ENCODE measurements at places on chromosomes 16 and 17. TPM values are rescaled to one million over a fixed set of nuclear protein-coding genes. Genes with fewer than 3 reads are reported as not detected.
A peak's percentile ranks its signal among the peaks of the same experiment; 100 is the strongest.

GRCh38 chr16:1079786-1080525 is 7.4 kb downstream of the SSTR5 start:
- DNase-seq = no peak

GRCh38 chr17:61394630-61395408 is 4.8 kb upstream of the TBX2 start:
- no peak for DNase-seq

DNA sequence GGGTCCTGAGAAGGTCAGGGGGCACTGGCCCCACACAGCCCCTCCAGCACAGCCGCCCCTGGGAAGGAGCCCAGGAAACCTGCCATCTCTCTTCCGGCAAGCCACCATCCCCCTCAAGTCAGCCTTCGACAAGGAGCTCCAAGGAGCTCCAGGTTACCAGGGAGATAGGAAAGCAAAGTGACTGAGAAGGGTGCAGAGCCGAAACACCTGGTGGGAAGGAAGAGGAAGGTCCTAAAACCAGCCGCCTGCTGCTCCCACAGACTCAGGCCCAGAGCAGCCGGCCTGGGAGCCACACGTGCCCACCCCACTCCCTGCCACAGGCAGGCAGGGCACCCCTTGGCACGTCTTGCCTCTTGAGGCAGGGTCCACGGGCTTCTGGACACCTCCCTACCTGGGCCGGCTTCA is 80.7 kb downstream of the TIMM22 start:
- no peak for DNase-seq

DNA sequence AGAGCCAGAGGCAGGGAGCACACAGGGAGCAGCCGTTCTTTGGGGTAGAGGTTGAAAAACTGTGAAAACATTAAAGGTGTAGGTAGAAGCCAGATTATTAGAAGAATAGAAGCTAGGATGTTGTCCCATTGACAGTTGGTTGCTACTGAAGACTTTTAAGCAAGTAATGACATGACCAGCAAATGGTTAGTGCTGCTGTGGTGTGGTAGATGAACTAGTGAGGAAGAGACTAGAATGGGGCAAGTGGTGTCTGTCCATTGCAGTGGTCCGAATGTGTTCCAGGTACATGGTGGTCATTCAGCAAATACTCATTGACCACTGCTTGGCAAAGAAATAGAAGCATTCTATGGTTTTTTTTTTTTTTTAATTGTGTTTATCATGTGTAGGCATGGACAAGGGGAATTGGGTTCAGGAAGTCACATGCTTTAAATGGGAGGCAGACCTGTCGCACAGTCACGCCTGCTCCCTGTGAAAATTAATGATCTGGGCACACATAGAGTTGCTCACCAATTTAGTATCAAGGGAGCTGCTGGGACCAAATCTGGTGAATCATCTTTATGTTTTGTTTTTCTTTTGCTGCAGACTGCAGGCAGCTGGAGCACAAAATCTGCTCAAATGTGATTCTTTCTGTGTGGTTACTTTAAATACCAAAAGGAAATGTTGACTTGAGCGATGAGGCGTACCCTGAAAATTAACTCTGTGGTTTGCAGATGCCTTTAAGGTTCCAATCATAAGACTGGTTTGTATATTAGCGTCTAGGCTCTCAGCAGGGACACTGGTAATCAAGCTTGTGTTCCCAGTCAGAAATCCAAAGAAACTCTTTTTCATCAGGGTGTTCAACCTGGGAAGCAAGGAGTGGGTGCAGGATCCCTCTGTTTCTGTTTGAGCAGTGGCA is 30.7 kb downstream of the YPEL2 start:
- DNase-seq = peak; percentile 28

DNA sequence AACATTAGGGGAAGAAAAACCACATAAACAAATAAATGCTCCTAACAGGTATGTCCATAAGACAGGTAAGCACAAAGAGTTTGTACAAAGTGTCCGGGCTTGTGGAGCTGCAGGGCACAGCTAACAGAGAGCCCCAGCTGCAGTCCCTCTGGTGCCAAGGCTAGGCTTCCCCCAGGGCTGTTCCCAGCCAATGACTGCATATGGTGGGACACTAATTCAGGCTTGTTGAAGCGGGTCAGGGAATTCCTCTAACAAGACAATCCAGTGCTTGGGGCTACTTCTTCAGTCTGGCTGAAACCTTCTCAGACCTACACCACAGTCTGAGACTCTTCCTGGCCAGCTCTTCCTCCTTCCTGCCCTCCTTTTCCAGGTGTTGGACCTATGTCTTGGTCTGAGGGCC is 51.7 kb upstream of the ALDH3A1 start:
- DNase-seq = no peak

- DNase-seq = no peak
These were observed 34.2 kb upstream of the APPBP2 start for GRCh38 chr17:60559995-60560859.

- DNase-seq = no peak
These were observed 76.5 kb upstream of the TNRC6C start for GRCh38 chr17:77882040-77882439.

The NPIPA7 gene
- 11.8 TPM for total RNA-seq

The TBC1D3I gene
- total RNA-seq = not detected

The KRT31 gene
- not detected for total RNA-seq

The MYH8 gene
- total RNA-seq = not detected
